Effector CD4-positive, alpha-beta T cell (primary cell): ENCODE measurements at places on chromosomes 7 and 10.

DNA sequence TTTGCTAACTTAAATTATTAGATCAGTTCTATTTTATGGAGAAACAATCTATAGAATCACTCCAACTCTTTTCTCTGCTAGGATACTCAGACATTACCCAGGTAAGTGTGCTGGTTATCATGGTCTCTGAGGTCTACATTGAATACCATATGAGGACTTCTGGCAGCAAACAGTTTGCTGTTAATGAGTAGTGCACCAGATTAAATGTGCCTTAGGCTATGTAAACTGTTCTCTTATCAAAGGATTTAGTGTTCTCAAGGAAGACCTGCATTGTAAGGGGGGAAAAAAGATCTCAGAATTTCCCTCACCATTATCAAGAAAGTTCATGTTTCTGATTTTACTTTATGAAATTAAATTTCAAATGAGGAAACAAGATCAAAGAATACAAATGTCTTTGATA is 107.5 kb downstream of the ITGB8 start:
- no peak for DNase-seq

DNA sequence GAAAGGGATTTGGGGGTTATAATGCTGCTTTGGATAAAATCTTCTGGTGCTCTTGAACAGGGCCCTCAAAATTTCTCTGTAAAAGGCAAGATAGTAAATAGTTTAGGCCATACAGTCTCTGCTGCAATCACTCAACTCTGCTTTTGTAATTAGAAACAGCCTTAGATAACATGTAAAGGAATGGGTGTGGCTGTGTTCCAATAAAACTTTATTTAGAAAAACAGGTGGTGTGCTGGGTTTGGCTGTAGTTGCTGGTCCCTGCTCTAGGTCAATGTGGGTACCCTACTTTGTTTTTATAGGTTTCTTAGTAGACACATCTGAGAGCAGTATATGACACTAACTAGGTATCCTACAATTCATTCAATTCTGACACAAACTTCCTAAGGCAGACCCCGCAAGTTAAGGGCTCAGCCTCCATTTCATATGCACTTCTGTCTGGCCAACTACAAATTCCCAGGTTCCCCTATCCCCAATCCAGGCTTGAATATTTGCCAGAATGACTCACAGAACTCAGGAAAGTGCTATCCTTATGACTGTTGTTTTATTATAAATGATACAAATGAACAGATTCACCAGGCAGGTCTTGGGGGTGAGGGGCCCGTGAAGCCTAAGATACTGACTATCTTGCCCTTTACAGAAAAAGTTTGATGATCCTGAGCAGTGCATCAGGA is 349.9 kb downstream of the RPS24 start:
- no peak for DNase-seq

- no peak for DNase-seq
These were observed 1.1 kb upstream of the ACTA2 start for GRCh38 chr10:88953662-88954061.

DNA sequence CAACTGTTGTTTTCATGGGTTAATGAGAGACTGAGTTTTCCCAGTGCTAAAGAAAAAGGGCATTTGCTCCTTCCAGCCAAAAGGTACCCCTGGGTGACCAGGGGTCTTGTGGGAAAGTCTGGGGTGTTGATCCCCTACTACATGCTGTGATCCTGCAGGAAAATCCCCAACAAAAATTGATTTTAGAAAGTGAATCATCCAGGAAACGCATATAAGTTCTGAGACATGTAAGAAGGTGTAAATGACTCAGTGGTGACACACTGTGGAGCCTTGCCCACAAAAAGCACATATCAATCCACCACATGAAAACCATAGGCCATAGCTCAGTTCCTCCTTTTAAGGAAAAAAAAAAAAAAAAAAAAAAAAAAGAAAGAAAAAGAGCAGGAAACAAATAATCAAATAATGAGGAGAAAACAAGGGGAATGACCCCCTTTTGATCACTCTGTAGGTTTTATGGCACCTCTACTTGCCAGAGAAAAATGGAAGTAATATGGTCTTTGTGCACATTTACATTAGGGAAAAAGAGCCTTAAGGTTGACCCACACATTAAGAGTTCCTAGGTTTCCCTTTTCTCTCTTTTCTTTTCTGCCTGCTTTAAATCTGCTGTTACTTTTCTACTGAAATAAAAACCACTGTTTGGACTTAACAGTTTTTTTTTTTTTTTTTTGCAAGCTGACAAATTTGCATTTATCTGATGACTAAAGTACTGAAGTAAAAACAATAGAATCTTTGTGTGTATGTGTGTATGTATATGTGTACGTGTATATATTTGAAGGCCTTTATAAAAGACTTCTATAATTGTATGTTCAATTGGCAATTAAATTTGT is 386.0 kb downstream of the KIF20B start:
- DNase-seq = no peak

GRCh38 chr7:30989824-30990672 is 26.3 kb downstream of the GHRHR start:
- DNase-seq = no peak

DNA sequence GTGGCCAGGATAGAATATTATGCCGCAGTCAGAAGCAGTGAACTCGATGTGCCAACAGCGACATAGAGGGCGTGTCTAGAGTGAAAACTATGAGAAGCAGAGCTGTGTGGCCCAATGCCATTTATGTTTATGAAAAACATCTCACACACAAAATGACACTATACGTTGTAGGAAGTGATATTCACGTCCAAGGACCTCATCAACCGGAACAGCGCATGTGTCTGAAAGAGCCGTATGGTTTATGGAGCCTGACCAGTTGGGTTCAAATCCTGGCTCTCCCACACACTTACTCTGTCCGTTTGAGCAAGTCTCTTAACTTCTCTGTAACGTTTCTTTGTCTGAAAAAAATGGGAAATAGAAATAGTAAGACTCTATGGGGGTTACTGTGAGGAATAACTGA is 20.5 kb downstream of the TAS2R40 start:
- DNase-seq = no peak

DNA sequence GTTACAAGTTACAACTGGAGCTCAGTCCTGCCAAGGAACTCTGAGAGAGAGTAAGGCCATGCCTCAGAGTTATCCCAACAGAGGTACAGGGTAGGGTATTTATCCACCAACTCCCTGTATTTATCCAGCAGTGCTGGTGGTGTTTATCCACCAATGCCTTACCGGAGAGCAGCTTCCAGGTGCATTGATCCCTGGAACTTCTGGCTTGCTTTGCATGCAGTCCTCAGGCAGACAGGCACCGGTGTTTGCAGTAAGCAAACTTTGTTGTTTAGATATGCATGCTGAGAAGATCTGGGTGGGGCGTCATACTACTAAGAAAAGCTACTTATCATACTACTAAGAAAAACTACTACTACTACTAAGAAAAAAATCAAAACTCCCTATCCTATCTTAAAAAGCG is 92.4 kb downstream of the CYP26A1 start:
- DNase-seq = no peak

DNA sequence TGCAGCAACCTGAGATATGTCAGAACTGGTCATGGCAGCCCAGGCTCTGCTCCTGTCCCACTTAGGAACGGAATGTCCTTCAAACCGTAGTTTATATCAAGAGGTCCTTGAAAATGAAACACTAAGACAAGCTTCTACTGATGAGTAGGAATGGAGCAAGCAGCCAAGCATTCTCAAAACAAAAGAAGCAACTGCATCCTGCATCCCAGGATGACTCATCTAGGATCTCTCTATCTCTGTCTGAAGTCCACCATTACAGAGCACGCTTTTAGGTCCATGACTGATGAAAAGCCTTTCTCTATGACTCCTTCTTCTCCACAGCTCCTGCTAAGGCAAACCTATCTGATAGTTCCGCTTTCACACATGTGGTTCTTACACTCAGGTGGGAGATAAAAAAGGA is 16.3 kb downstream of the MBL2 start:
- no peak for DNase-seq

DNA sequence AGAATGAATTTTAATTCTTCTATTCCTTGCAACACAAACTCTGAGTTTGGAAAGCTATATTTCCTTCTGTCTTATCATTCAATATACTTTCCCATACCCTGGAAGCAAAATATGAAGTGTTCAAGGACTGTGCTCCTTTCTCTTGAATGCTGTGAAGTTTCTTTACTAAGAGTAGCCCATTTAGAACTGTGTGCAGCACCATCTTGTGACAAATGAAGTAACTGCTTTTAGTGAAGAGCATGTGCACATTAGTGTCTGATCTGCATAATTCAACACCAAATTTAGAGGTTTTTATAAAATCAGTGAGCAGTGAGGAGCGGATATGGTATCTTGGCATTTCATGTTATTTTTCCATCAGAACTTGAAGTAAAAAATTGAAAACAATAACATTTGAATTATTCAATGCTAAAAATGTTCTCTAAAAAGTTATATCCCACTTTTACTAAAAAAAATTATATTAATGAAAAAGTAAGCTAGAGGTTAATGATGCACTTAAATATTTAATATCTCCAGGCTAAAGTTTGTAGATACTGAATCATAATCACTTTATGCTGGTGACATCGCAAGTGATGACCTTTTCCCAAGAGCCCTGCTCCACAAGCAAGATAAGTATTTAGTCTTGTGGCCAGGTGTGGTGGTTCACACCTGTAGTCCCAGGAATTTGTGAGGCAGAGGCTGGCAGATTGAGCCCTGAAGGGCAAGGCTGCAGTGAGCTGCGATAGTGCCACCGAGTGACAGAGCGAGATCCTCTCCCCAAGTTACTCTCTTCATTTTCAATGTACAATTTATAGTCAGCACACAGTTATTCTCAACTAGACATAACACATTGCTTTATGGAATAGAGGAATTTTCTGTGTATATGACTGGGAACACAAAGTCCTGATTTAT is 108.8 kb upstream of the PCLO start:
- no peak for DNase-seq

- no peak for DNase-seq
These were observed 802.5 kb downstream of the GRM8 start for GRCh38 chr7:126450269-126450671.

GRCh38 chr10:47182934-47183703 is 116.9 kb upstream of the GDF10 start:
- DNase-seq = no peak

DNA sequence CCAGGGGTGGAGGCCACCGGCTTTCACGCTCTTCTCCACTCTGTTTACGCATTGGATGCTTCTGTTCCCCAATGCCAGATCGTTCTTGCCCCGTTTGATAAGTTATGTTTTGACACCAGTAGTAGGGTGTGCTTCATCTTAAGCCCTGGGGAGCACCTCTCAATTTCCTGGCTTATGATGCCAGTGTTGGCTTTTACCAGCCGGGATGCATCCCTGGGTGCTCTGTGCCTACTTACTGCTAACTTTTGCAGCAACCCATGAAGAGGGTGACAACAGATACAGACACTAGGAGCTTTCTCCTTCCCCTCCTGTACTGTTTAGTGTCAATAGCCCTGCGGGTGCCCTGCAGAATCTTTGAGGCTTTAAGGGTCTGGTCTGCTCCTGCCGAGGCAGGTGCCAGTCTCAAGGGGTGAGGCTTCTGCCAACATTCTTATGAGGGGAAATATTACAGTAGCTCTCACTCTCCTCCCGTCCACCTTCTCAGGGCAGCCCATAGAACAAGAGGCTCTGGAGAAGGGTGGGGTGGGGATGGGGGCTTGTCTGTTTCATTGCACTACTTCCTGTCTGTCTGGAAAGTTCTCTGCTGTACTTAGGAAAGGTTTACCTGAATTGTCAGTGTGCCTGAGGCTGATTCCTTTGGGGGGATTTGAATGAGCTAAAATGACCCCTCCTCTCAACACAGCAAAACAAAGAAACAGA is 23.3 kb downstream of the ADCY1 start:
- DNase-seq = no peak

DNA sequence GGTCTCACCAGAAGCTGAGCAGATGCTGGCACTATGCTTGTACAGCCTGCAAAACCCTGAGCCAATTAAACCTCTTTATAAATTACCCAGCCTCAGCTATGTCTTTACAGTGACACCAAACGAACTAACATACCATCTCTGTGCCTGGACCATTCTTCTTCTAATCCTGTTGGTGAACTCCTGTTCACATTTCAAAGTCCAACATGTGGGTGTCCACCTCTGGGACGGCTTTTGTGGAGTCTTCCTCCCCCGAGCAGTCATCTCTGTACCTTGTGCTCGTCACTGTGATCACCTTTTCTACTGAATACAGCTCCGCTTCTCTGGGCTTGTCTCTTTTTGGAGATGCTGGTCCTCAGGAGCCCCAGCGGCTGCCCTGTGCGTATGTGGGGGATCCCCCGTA is 7.4 kb upstream of the ESYT2 start:
- no peak for DNase-seq

DNA sequence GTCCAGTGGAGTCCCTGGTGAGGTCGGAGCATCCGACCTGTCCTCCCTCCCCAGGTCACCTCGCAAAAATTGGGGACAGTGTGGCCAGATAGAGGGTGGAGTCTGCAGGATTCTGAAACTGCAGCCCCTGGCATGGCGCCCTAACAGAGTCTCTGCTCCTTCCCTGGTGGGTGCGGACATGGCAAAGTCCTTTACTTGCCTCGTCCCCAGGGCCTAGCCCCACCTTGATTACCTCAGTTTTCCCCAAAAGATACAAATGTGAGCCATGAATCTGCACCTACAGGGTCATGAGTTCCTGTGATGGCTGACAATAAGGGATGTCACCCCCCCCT is 47.7 kb downstream of the NPVF start:
- no peak for DNase-seq

DNA sequence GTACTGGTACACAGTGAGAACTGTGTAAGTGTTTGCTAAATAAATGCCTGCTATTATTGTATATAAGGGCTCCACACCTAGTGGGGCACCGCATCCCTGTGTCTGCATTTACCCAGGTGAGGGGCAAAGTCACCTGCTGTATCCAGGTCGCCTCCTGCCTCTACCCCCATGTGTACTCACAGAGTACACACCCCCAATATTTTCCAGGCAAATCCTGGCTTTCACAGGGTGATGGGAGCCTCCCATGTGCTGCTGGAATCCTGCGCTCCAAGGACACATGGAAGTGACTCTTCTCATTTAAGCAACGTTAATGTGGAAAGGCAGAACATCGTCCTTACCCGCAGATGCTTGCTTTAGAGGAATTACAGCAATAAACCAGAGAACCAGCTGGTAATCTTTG is 48.2 kb downstream of the ARHGAP22 start:
- no peak for DNase-seq

DNA sequence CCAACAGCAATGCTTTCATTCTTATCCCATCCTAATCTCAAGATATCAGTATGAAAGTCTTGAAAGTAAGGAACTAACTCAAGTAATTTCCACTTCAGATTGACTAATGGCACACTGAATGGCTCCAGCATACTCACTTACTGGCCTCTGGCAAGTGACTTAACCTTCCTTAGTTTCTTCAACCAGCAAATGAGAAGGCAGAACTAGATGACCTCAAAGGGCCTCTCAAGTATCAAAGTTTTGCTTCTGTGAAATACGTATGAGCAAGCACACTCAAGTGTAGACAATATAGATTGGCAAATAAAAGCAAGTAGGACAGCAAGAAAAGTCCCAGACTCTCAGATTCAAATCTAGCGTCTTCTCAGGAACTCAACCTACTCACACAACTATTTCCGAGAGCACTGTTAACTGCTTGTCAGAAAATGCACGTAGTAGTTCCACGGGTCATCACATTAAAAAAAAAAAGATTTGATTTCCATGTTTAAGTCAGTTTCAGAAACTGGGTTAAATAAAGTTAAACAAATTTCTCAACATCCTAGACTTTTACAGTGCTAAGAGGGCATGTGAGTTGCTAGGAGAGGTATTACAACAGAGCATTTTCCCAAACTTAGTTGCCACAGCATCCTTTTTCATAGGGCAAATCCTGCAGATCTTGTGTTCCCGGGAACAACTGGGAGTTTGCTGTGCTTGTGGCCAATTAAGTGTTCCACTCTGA is 276.9 kb upstream of the KLF14 start:
- no peak for DNase-seq
